H1 (cell line): ENCODE measurements at places on chromosomes 2 and 18. TPM values are rescaled to one million over a fixed set of nuclear protein-coding genes. Genes with fewer than 3 reads are reported as not detected.

Gene SPRED2
- total RNA-seq = 22.5 and 25.4 TPM in 2 replicates

Gene IL1R1
- 0.34 and 0.46 TPM in 2 replicates for total RNA-seq

Gene CRYBA2
- not detected in 2 replicates for total RNA-seq

- DNase-seq = no peak
Observed at GRCh38 chr2:55869637-55870325, 53.8 kb downstream of the EFEMP1 start.

DNA sequence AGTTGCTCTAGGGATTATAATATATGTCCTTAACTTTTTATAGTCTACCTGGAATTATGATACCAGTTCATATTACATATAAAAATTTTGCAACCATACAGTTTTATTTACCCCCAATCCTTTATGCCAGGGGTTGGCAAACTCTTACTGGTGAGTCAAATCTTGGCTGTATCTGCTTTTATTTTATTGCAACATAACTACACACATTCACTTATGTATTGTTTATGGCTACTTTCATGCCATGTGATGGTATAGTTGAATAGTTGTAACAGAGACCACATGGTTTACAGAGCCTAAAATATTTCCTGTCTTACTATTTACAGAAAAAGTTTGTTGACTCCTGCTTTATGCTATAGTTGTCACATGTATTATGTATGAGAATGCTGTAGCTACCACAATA lies 25.8 kb upstream of the DLX2 start:
- no peak for DNase-seq

DNA sequence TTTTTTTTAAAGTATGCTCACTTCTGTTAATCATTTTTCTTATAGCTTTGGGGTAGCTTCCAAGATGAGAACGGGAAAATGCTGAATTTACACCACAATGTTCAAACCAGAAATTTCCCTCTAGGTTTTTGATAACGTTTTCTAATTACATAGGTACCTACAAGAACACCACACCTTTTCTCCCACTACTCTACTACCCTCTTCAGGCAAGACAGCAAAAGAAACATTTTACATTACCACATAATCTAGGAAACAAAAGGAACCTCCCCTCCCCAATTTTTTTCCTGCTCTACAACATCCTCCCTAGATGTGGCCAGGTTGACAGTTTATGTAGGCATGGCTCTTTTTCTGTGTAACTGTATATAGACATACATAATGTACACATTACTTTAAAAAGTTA lies 32.4 kb downstream of the NDUFAF7 start:
- no peak for DNase-seq

GRCh38 chr2:228699400-228699799 lies 517.9 kb upstream of the SPHKAP start:
- no peak for DNase-seq

DNA sequence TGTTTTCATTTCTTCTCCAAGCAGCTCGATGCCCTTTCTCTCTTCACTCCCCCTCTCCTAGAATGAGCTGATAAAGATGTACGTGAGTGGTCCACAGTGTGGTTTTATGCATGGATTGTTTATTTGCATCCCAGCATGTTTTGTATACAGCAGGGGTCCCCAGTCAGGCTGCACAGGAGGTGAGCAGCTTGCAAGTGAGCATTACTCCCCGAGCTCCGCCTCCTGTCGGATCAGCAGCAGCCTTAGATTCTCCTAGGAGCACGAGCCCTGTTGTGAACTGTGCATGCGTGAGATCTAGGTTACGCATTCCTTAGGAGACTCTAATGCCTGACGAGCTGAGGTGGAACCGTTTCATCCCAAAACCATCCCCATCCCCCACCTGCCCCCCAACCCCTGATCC lies 262.6 kb downstream of the AGAP1 start:
- DNase-seq = no peak

- no peak for DNase-seq
Observed at GRCh38 chr2:221268631-221269030, 303.5 kb downstream of the EPHA4 start.

- no peak for DNase-seq
Observed at GRCh38 chr2:150129921-150130575, 357.4 kb downstream of the RND3 start.

GRCh38 chr2:100141906-100142305 lies 484 bp downstream of the AFF3 start:
- no peak for DNase-seq

Gene C1GALT1C1L
- not detected in 2 replicates for total RNA-seq

Gene CDH2
- 53.8 and 56.5 TPM in 2 replicates for total RNA-seq

DNA sequence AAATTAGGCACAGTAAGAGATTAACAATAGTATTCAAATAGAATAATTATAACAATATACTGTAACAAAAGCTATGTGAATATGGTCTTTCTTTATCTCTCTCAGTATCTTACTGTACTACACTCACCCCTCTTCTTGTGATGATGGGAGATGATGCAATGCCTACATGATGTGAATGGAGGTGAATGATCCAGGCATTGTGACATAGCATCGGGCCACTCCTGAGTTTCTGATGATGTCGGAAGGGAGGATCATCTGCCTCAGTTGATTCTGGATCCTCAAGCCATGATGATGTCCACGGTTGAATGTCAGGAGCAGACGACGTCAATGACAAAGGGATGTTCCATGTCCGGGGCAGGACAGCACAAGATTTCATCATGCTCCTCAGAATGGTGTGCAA lies 268.3 kb upstream of the MGAT5 start:
- DNase-seq = no peak

- no peak for DNase-seq
Observed at GRCh38 chr2:1804865-1805264, 60.5 kb upstream of the PXDN start.

DNA sequence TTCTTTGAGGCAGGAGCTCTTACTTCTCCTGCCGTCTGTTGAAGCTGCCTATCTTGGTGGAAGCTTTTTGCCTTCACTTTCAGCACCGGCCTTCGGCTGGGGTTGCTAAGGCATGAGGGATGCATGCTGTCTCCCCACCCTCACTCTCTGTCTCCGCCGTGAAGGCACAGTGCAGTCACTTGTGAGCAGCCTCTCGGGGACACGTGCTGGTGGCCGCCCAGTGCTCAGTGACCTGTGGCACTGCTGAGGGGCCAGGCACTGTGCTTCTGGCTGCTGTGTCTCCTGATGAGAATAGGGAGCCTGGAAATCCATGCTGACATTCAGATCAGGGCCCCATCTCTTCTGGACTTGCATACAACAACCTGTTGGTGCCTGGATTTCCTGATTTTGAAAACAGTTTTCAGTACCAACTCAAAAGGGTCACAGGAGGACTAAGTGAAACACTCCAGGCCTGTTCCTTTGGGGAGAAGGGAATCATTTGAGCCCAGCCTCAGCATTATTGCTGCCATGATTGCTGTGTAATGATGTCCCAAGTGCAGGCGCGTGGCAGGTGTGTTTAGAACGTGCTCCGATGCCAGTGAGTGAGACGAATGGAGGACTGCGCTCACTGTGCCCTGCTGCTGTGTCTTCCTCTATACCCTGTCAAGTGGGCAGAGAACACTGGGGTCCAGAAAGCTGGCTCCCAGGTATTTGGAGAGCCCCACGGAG lies 218.1 kb downstream of the SEPTIN10 start:
- no peak for DNase-seq

- no peak for DNase-seq
Observed at GRCh38 chr2:230166557-230167170, 53.1 kb downstream of the SP110 start.

DNA sequence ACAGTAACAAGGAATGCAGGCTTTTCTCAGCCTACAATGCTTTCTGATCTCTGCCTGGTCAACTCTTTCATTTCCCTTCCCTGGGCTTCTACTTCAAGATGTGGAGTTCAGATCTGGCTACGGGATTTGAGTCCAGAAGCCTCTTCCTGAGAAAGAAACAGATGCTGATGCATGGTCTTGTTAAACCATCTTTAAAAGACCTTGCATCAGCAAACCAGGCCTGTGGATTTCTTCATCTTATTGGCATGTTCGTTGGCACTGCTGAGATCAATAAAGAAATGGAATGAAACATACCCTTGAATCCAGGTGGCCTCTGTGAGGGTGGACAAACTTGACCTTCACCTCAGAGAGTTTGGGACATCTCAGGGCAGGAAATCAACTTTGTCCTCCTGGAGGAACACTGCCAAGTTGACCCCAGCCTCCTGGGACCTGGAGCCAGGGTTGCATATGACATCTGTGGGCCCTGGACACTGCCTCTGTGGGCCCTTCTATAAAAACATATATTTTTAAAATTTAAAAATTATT lies 21.4 kb downstream of the IGFBP2 start:
- no peak for DNase-seq

Gene LONRF2
- 0.42 and 0.74 TPM in 2 replicates for total RNA-seq
